ENCODE measurements at places on chromosomes 11 and 22.

DNA sequence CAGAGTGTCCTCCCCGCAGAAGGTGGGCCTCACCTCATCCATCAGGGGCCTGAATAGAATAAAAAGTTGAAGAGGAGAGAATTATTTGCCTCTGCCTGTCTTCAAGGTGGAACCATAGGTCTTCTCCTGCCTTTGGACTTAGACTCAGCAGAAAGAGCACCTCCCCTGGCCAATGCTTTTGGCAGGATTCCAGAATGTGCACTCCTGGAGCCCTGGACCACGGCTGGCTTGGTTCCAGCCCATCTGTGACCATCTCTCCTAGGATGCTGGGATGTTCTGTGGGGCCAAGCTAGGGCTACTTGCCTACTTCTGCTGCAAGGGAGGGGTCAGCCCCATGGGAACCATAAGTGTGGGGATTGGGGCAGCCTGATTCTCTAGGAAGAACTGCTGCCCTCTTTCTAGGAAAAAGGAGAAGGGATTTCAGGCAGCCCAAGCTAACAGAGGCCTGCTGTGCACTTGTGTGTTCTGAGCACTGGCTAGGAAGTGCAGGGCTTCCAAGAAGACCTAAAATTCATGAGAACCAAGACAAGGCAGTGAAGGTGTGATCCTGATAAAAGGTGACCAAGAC lies 32.2 kb upstream of the SHANK2 start:
- DNase-seq: no peak

DNA sequence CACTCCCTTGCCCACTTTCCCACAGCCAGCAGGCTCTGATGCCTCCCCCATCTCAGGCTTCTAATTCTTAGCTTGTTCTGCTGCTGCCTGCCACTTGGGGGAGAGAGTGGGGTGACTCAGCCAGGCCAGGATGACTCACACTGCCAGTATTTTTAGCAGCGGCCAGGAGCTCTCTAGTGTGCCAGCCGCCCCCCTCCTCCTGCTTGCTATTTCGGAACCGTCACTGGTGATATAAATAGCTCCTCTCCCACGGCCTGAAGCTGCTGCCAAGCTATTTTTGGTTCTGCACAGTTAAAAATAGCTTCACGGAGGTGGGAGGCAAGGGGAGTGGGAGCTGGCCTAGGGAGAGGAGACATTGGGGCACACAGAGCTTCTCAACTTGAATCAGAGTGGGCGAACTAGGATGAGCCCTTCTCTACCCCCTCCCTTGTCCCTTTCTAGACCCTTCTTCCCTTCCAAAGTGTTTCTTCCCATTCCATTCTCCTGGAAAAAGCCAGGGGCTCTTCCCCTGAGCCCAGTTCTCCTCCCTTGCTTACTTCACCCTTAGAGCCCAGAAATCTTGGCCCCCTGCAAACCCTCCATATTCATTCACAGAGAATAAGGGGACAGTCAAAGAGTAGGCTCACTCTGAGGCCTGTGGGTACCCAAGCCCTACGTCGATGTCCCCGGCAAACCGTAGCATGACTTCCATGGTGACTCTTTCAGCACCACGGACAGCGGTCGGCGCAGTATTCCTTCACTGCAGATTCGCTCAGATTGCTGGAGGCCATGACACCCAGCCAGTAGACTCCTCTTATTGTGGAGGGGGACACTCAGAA lies 2.5 kb upstream of the NPAS4 start:
- DNase-seq: no peak

GRCh38 chr11:31419669-31420068 lies 50.0 kb downstream of the DNAJC24 start:
- no peak for DNase-seq

- DNase-seq: no peak
Observed at GRCh38 chr22:30869667-30870395, 98.7 kb downstream of the MORC2 start.

- no peak for DNase-seq
Observed at GRCh38 chr22:21974058-21974649, 8.4 kb downstream of the TOP3B start.

- DNase-seq: no peak
Observed at GRCh38 chr11:33931067-33931466, 39.2 kb upstream of the LMO2 start.

DNA sequence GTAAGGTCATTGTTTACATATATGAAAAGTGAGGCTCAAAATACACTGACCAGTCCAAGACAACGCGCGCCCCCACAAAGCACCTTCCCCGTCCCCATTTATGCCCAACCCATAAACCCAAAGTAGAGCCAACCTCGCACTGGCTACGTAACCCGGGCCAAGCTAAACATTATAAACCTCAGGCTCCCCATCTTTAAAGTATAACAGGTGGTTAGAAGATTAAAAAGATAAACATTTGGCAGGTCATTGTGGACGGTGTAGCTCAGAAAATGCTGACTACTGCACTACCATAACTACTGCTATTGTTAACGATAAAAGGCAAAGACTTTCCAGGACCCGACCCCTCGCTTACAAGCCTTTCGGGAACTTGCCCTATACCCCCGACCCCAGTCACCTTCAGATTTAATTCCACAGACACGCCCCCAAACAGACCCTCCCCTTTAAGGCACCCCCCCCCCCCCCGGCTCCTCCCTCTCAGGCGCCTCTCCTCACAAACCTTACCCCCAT lies 470 bp downstream of the NUMA1 start:
- no peak for DNase-seq

- no peak for DNase-seq
Observed at GRCh38 chr11:121927097-121927785, 188.8 kb downstream of the BLID start.

DNA sequence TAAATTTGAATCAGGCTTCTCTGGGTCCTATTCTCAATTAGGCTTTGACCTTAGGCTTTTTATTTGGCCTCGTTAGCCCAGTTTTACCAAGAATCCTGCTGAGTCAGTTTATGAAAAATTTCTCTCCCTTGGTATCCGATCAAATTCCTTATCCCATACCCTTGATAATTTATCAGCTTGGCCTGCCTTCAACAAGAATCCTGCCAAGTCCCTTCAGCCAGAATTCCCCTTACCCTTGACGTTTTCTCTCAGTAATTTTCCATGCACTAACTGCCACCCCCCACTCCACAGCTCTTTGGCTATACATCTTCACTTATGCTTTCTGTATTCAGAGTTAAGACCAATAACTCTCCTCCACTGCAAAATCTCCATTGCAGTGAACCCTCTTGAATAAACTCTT lies 811.0 kb upstream of the CCDC90B start:
- DNase-seq: no peak

GRCh38 chr11:64430645-64431044 lies 71.7 kb downstream of the RPS6KA4 start:
- no peak for DNase-seq

Data from NCI-H1930 (cell line).